ENCODE measurements at places on chromosomes 5 and 9.

DNA sequence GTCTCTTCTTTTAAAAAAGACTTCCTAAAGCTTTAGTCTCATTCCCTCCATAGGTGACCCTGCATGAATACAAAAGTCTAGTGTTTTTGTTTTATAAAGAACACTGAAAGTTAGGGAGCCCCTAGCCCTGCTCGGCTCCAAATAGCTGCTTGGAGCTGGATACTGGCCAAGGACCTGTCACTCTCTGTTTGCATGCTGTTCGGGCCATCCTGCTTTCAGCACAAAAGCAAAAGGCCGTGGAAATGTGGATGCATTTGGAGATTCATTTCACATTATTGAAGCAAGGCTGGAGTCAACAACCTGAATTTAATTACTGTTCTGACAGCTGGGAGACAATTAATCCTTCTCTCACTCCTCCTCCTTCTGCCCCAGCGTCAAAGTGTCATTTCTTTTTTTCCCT is 151.7 kb upstream of the NMUR2 start:
- DNase-seq: no peak

DNA sequence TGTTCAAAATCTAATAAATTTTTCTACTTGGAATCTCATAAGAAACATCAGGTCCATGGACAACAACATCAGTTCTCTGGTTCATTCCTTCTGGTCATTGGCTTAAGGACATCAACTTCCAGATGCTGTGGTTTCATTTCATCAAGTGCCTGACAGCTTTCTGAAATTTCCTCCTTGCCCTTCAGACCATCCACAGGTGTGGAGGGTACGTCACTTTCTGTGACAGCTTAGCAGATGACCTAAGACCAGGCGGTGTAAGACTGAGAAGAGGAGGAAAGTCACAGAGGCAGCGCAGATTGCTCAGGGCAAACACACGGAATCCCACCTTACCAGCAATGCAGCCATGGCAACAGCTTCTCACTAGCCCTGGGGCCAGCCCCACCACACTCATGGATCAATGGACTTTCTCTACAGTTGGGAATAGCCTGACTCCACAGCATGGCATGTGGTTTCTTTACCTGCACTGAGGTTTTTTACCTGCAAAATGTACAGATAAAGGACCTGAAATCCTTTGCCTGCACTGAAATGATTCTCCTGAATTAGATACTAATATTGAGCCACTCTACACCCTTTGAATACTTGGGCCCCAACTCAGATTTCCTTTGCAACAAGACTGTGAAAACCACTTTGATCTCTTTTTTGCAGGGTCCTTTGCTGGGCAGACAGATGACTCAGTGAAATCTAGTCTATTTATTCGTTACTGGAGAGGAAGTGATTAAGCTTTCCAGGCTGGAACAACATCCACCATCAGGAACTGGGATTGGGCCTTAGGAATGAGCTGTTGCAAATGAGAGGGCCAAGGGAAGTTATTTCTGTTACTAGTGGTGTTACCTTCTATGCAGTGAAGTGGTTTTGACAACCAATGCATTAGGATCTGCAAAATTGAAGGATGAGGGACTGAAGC is 26.9 kb downstream of the TICAM2 start:
- no peak for DNase-seq

DNA sequence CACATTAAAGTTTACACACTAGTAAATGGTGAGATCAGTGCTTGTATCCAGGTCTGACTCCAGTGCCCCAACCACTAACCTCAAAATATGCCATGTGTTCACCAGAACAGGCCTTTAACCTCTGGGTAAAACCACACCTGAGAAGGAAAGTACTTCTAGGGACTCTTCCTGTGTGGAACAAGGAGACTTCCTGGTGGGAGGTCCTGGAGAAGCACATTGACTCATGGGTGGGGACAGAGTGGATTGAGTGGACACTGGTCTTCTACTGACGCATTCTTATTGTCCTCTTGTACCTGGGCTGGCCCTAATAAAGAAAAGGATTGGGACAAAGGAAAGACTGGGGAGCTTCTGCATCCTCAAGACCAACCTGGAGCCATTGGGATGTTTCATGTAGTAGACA is 43.4 kb downstream of the ANGPTL2 start:
- DNase-seq: no peak

DNA sequence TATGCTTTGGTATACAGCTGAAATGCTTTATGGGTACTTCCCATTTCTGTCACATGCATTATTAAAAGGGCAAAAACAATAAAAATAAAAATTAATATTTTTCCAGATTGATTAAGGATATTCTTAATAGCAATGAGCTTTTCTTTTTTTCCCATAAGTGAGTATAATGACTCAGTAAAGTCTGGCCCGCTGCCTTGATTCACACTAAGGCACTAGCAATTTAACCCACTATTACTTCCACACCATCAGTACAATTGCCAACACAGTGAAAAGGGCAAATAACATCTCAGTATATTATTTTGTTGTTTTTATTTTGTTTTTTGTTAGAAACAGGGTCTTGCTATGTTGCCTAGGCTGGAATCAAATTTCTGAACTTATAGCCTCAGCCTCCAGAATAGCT is 150.1 kb downstream of the RNF180 start:
- no peak for DNase-seq

GRCh38 chr5:72093217-72093616 is 14.1 kb upstream of the MAP1B start:
- no peak for DNase-seq

Measured in activated T-cell treated with anti-CD3 and anti-CD28 coated beads, Interleukin-2, amount 50 U/mL, for 1 hour (primary cell).